Activated CD8-positive, alpha-beta T cell treated with anti-CD3 and anti-CD28 coated beads, Interleukin-2, amount 10 ng/mL, durations not matched to agents 7 days and 5 days (primary cell): ENCODE measurements at places on chromosomes 3 and 15.

- no peak for DNase-seq
Measured at GRCh38 chr15:93932164-93932776, 299.1 kb upstream of the MCTP2 start.

GRCh38 chr3:47421741-47422649, 41.2 kb downstream of the PTPN23 start:
- no peak for DNase-seq

DNA sequence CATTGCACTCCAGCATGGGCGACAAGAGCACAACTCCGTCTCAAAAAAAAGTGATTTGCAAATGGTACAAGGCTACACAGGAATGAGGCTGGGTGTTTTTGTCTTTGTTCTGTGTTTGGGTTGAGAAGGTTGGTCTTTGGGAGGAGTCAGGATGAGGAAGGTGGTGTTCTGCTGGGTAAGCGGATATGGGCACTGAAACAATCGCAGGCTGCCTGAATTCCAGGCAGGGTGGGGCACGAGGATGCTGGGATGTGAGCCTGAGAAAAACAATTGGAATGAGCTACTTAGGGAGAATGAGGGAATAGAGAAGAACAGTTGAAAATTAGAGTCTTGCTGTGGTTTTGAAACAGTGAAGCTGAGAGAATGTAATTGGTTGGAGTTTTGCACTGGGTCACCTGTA, 51.6 kb downstream of the ZBTB38 start:
- DNase-seq, result no peak

DNA sequence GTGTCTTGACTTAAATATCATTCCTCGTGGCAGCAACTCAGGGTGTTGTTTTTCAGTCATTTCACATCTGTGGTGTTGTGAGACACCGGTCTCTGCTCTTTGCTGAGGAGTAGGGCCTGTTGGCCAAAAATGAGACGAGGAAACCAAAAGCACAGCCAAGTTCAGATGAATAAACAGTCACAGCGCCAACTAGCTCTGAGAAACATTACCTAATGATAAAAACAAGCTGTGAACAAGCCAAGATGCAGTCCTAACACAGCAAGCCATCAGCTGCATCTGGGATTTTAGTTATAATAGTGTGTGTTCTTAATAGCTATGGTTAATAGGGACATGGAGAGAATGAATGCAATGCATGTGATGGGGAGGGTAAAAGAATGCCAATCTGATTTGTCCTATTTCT, 843.4 kb upstream of the DPPA4 start:
- DNase-seq, result no peak

- peak; percentile 42 for DNase-seq
Measured at GRCh38 chr3:46409739-46410489, 2.9 kb downstream of the CCRL2 start.

- no peak for DNase-seq
Measured at GRCh38 chr3:165156757-165157420, 39.3 kb downstream of the SLITRK3 start.

DNA sequence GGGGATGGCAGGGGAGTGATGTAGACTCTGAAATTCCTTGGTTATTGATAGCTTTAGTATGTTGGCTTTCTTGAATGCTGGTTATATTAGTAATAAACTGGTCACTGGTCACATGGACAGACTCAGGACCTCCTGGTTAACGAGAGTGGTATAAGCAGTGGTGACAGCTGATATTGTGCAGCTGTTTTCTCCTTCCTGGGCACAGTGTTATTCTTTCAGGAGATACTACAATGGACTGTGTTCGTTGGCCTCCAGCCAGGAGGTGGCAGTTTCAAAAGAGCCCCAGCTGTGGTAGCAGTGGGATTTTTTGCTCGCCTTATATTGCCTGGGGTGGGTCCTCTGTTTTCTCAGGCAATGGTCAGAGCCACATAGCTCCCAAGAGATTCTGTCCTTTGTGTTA, 181.6 kb upstream of the RBMS3 start:
- no peak for DNase-seq

DNA sequence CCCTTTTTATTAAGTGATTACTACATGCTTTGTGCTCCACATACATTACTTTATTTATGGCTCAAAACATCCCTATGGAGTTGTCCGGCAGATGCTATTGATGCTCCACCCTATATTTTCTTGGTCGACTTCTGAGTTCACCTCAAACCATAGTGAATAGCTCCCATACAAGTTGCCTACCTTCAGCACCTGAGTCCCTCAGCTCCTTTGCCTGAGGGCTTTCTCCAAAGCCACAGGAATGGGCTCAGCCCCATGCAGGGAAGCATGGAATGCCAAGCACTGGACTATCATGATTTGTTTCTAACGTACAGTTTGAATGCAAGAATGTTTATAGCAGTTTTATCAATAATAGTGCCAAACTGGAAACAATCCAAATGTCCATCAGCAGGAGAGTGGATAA, 124.8 kb upstream of the TNIK start:
- DNase-seq, result no peak

GRCh38 chr15:96625256-96625655, 294.8 kb downstream of the NR2F2 start:
- DNase-seq, result no peak

- DNase-seq, result no peak
Measured at GRCh38 chr3:104933972-104934371, 432.7 kb upstream of the ALCAM start.

DNA sequence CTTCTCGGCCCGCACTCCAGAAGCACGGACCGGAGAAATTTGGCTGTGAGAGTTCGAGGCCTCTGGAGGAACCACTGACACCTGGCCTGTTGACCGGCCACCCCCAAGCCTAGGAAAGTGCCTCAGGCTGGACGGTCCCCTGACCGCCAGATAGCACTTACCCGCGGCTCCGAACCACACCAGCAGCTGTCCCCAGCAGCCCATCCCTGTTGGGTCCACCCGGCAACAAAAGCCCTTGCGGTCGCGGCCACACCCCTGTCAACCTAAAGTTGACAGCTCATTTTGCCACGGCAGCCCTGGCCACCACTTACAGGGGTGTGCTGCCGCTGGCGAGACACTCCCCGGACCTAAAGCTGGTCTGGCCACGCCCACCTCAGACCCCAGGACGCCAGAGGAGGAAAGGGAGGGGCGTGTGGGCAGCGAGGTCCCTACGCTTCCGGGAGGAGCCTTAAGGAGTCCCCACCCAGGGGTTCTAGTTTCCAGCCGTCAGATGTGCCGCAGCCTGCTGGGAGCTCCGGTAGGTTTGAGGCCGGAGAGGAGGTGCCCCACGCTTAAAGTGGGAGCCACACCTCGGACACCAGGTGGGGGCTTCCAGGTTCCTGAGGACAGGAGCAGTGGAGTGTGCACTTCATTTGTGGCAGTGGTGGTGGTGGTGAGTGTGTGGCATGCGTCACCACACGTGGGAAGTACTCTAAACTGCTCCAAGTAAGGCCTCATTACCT, at the start of gene LTK:
LTK (minus strand) TSS at position 322 of the 722 bp plus-strand sequence; CDS start at position 204, 118 bp downstream.
- peak; percentile 33 for DNase-seq

GRCh38 chr15:100345438-100345837, 3.7 kb upstream of the ADAMTS17 start:
- no peak for DNase-seq

DNA sequence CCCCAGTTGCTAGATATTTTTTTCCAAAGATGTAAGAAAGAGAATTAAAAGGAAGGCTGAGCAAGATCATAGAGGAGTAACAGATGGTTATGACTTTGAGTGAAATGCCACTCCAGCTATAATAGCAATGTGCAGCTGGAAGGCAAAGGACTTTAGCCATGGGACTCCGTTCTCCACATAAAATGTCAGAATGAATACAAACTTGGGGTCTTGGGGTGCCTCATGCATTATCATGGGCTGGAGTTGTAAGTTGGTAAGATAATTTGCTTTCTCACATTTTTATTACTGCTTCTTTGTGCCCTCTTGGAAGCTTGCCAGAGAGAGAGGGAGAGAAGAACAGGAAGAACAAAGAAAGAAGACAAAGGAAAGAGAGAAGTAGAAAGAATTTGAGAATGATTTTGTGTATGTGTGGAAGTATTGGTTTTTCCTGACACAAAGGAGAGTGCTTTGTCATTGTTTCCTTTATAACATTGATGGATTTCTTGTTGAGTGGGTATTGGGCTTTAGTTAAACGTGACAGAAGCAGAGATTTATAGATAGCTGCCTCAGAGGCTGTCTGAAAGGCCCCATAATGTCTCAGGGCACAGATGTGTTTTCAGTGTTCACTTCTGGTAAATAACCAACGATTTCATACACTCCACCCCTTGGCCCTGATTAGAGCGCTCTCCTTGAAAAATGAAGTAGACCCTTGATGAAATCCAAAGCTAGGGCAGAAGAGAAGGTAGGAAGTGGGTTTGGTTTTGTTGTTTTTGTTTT, 715.3 kb downstream of the NR2F2 start:
- no peak for DNase-seq

GRCh38 chr15:71448688-71449114, 333.4 kb downstream of the THSD4 start:
- peak; percentile 25 for DNase-seq

- DNase-seq, result no peak
Measured at GRCh38 chr3:169758359-169758994, 6.4 kb downstream of the TERC start.

GRCh38 chr3:177110895-177111294, 86.4 kb downstream of the TBL1XR1 start:
- DNase-seq, result no peak

GRCh38 chr15:93820566-93820965, 410.8 kb upstream of the MCTP2 start:
- no peak for DNase-seq

GRCh38 chr3:193388361-193388760, 9.8 kb upstream of the ATP13A5 start:
- no peak for DNase-seq

- DNase-seq, result no peak
Measured at GRCh38 chr3:30135190-30135589, 471.2 kb upstream of the TGFBR2 start.

GRCh38 chr15:74384881-74385643, 17.6 kb upstream of the CYP11A1 start:
- DNase-seq, result peak; percentile 82

DNA sequence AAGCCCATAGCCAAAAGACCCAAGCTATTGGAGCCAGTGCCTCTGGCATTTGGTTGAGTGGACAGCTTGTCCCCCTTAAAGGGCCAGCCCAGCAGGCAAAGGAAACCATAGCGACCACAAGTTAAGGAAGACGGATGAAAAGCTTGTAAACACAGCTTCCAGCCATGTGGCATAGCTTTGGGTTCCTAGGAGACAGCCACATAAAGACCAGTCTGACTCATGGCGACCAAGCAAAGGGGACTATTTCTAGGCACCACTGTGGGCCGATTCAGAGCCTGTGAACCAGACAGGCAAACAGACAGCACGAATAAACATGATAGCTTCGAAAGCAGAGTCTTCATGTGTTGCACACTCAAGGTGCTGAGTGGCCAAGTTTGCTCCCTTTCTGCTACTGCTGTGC, 30.5 kb upstream of the SRGAP3 start:
- DNase-seq, result no peak

GRCh38 chr3:19645093-19645492, 288.9 kb downstream of the EFHB start:
- DNase-seq, result no peak

GRCh38 chr3:97510795-97511194, 253.8 kb upstream of the ARL6 start:
- no peak for DNase-seq

DNA sequence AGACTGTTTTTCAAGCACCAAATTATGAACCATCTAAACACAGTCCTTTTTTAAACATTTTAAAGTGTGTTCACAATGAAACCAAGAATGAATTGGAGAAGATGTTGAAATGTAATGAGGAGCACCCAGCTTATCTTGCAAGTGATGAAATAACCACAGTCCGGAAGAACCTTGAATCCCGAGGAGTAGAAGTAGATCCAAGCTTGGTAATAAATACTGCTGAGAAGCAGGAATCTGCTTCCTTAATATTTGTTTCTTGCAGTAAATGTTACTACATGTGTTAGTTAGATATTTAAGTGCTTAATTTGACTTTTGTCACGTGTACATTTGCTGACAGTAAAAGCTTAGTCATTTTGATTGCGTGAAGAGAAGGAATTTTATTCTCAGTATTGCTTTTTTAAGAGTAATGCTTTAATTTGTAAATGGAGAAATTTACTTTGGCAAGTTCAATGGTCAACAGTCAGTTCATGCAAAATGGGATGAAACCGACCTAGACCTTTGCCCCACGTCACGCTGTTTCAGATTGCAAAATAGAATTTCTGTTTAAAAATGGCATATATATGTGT, 69.8 kb downstream of the OPA1 start:
- DNase-seq, result no peak
